ENCODE measurements at places on chromosomes 6 and 20.

GRCh38 chr6:1044040-1044836 is 267.7 kb upstream of the FOXQ1 start:
- no peak for DNase-seq

- no peak for DNase-seq
These were observed 146.5 kb downstream of the ZDHHC14 start for GRCh38 chr6:157527471-157527907.

DNA sequence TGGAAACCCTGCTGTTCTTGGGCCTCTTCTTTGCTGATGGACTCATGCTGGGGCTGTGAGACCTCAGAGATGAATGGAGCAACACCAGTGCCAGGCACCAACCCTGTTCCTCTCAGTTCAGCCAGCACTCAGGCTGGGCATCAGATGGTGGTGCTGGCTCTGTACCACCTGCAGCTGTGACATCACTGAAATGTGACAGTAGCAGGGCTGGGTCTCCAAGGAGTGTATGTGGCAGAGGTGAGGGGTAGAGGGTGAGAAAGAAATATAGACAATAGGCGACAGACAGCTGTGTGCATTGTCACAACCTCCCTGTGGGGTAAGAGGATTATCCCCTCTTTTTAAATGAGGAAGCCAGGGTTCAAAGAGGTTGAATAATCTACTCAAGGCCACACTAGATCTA is at the start of gene TP53TG5:
Gene TP53TG5 (minus strand): TSS at position 135 of the 400 bp plus-strand sequence. CDS start 89 bp downstream, at position 46.
- no peak for DNase-seq

GRCh38 chr6:142679907-142680700 is 264.9 kb downstream of the HIVEP2 start:
- no peak for DNase-seq

- DNase-seq, result no peak
These were observed 68.8 kb upstream of the MYLIP start for GRCh38 chr6:16060039-16060438.

Data from GDM1 (cell line).